Kidney epithelial cell (primary cell): ENCODE measurements at places on chromosomes 3 and 15. TPM values are rescaled to one million over a fixed set of nuclear protein-coding genes. Genes with fewer than 3 reads are reported as not detected.

Gene ARPP21
- total RNA-seq = 0.14 and 0.71 TPM in 2 replicates

Gene JMJD7
- total RNA-seq = 14.0 and 16.0 TPM in 2 replicates

Gene TNFAIP8L3
- total RNA-seq = 0.89 and 0.92 TPM in 2 replicates

Gene ZSCAN29
- 29.5 and 38.5 TPM in 2 replicates for total RNA-seq

Gene BCHE
- total RNA-seq = 6.6 and 12.7 TPM in 2 replicates

Gene SEMA7A
- 289 and 322 TPM in 2 replicates for total RNA-seq

Gene GAP43
- 0.07 and 0.21 TPM in 2 replicates for total RNA-seq

Gene ATP13A4
- 0.42 and 1.6 TPM in 2 replicates for total RNA-seq

Gene COL6A5
- total RNA-seq = not detected in 2 replicates

Gene CYFIP1
- total RNA-seq = 110 and 120 TPM in 2 replicates

Gene TMEM40
- total RNA-seq = 5.3 and 7.9 TPM in 2 replicates

Gene SPPL2A
- total RNA-seq = 91.7 and 138 TPM in 2 replicates

Gene CCDC54
- total RNA-seq = not detected in 2 replicates

Gene CSTA
- not detected in 2 replicates for total RNA-seq

Gene ERICH6
- 0.07 TPM in 1 of 2 replicates, not detected in the other for total RNA-seq

Gene MEIS2
- total RNA-seq = 6.7 and 13.1 TPM in 2 replicates

Gene PLSCR5
- not detected in 2 replicates for total RNA-seq

Gene COL8A1
- total RNA-seq = 24.4 TPM in 2 replicates

Gene C3orf33
- total RNA-seq = 2.5 and 3.9 TPM in 2 replicates

Gene ALG1L2
- total RNA-seq = not detected in 2 replicates

Gene SCN11A
- total RNA-seq = 0.04 and 0.27 TPM in 2 replicates

Gene SLC9C1
- total RNA-seq = 2.2 TPM in 1 of 2 replicates, not detected in the other

Gene SLC28A2
- total RNA-seq = not detected in 2 replicates

Gene HTR3E
- not detected in 2 replicates for total RNA-seq

Gene POLQ
- total RNA-seq = 1.3 and 2.0 TPM in 2 replicates

Gene AMT
- 4.9 and 6.6 TPM in 2 replicates for total RNA-seq

Gene PLS1
- total RNA-seq = 15.6 and 21.8 TPM in 2 replicates

Gene NR2E3
- total RNA-seq = not detected in 2 replicates

Gene GOLGA8S
- total RNA-seq = not detected in 2 replicates

Gene VILL
- 7.8 and 11.6 TPM in 2 replicates for total RNA-seq
